ENCODE measurements at places on chromosomes 4 and X.

DNA sequence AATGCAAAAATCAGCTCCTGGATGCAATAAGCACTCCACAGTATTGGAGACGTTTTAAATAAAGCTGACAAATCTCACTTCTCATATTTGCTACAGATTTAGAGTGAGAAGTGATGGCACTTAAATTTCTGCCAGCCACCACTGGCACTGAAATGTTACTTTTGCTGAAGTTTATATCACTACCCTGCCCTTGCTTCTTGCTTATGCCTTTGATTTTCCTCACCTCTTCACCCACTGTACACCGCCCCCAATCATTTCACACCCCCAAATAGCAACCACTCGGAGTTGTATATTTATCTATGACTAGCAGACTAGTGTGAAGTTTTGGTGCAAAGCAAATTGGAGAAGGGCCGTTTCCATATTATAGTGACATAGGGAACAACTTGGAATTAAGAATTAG is 19.9 kb upstream of the SLC7A11 start:
- no peak for DNase-seq
- no peak overlapping the region for H3K27ac ChIP-seq
- H3K4me1 ChIP-seq, result no peaks in the 10 kb centered on the region

DNA sequence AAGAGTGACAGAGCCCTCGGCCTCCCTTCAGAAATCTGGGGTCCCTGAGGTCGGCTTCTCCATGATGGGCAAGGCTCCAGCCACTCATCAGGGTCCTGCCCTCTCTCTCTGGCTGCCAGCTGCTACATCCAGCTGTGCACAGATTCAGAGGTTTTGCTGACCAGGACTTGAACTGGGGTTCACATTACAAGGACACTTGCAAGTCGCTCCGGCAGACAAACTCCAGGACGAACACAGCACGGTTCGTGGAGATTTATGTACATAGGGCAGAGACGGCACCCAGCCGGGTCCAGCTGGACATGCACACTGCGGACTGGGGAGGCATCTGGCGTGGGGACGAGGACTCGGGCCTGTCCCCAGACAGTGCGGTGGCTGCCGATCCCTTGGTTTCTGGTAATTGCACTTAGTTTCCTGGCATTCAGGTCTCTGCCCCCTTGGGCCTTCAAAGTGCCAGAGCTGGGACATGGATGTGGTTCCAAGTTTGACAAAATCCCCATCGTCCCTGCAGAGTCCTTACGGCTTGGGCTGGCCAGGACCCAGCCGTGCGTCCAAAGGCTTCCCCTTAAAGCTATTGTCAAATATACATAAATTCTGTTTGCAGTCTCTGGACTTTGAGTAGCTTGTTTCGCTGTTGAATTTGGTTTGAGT is 6.2 kb upstream of the C4orf50 start:
- H3K4me3 ChIP-seq, result no peak overlapping the region
- H3K4me1 ChIP-seq, result no peaks in the 10 kb centered on the region
- H3K36me3 ChIP-seq, result no peaks in the 10 kb centered on the region
- H3K27ac ChIP-seq, result no peak overlapping the region
- no peaks in the 10 kb centered on the region for H3K27me3 ChIP-seq
- no peak for DNase-seq

- H3K36me3 ChIP-seq, result no peaks in the 10 kb centered on the region
- DNase-seq, result no peak
- no peaks in the 10 kb centered on the region for H3K27me3 ChIP-seq
Observed at GRCh38 chrX:110462957-110463356, 104.3 kb downstream of the RTL9 start.

GRCh38 chrX:28120072-28120471 is 138.8 kb upstream of the DCAF8L1 start:
- no peak for DNase-seq
- no peaks in the 10 kb centered on the region for H3K4me1 ChIP-seq
- no peaks in the 10 kb centered on the region for H3K27me3 ChIP-seq
- H3K36me3 ChIP-seq, result no peaks in the 10 kb centered on the region
- no peak overlapping the region for H3K27ac ChIP-seq
- no peak overlapping the region for H3K4me3 ChIP-seq

DNA sequence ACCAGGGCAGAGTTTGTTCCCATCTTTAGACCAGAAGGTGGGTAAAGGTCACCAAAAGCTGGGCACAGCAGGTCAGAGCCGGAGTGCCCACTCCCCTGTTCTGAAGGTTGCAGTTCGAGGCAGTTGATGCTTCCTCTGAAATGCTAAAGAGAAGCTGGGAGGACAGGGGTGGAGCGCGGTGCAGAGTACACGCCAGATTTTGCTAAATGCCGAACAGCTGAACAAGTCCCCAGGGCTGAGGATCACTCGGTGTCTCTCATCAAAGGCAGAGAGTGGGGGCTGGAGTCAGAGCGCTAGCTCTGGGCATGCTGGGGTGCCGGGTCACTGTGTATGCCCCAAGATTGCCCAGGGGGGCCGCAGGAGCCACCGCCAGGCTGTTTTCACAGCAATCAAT is 197.0 kb downstream of the BCOR start:
- no peak for DNase-seq
- no peaks in the 10 kb centered on the region for H3K4me1 ChIP-seq
- H3K27ac ChIP-seq, result no peak overlapping the region
- H3K27me3 ChIP-seq, result peaks cover 6% of the 10 kb centered on the region
- no peaks in the 10 kb centered on the region for H3K36me3 ChIP-seq
- H3K4me3 ChIP-seq, result no peak overlapping the region

Data from activated naive CD8-positive, alpha-beta T cell treated with anti-CD3 and anti-CD28 coated beads, Interleukin-2, amount 10 ng/mL, durations not matched to agents 7 days and 5 days (primary cell).